MG63 (cell line): ENCODE measurements at places on chromosomes 7 and 10. TPM values are rescaled to one million over a fixed set of nuclear protein-coding genes. Genes with fewer than 3 reads are reported as not detected.

DNA sequence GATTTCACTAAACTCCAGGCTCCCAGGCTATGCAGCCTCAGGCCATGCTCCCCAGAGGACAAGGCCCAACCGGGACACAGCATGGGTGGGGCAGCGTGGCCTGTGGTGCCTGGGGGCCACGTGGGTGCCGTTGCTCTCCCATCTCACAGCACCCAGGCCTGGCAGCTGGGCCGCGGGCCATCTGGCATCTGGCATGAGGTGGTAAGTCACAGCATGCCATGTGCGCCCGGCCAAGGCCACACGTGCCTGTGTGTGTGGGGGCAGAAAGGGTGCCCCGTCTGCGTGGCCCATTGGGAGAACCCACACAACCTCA is 204.1 kb downstream of the EBF3 start:
- no peak for DNase-seq

GRCh38 chr10:29636178-29636577 is 1.4 kb upstream of the SVIL start:
- DNase-seq, result no peak

The NPS gene
- not detected in 2 replicates for total RNA-seq

The XRCC2 gene
- total RNA-seq, result 2.7 and 5.5 TPM in 2 replicates

DNA sequence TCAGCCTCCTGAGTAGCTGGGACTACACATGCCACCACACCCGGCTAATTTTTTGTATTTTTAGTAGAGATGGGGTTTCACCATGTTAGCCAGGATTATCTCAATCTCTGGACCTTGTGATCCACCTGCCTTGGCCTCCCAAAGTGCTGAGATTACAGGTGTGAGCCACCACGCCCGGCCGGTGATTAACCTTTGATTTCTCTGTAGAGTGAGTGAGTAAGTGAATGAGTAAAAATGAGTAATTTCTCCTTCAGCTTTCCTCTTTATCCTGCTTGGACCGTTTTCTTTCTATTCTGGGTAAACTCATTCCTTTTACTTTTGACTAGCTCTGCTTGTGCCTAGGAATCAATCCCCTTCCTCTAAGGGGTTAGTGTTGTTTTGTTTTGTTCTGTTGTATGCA is 36.8 kb downstream of the ST7 start:
- DNase-seq, result no peak

The AKR1C4 gene
- total RNA-seq, result not detected in 2 replicates

GRCh38 chr10:94274142-94274787 is 88.5 kb downstream of the NOC3L start:
- DNase-seq, result no peak

GRCh38 chr10:97047788-97048187 is 138.0 kb downstream of the SLIT1 start:
- DNase-seq, result no peak
